ENCODE measurements at places on chromosomes 7 and 10.

DNA sequence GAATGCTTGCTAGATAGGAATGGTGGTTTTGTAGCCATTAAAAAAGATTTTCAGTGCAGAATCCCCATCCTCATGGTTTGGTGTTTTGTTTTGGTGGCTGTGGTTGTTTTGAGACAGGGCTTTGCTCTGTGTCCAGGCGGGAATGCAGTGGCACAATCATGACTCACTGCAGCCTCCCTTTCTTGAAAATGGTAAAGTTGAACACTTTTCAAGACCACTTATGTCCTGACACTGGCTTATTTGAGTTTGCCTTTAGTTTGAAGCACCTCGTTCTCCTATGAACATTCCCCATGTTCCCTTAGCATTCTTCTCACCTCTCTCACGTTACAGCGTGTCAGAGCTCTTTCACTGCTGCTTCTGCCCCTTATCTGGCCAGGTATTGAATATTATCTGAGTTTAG is 140.1 kb downstream of the LRRC4 start:
- DNase-seq: no peak

GRCh38 chr7:5699467-5700384 is 81.7 kb downstream of the RNF216 start:
- DNase-seq: peak; percentile 79

DNA sequence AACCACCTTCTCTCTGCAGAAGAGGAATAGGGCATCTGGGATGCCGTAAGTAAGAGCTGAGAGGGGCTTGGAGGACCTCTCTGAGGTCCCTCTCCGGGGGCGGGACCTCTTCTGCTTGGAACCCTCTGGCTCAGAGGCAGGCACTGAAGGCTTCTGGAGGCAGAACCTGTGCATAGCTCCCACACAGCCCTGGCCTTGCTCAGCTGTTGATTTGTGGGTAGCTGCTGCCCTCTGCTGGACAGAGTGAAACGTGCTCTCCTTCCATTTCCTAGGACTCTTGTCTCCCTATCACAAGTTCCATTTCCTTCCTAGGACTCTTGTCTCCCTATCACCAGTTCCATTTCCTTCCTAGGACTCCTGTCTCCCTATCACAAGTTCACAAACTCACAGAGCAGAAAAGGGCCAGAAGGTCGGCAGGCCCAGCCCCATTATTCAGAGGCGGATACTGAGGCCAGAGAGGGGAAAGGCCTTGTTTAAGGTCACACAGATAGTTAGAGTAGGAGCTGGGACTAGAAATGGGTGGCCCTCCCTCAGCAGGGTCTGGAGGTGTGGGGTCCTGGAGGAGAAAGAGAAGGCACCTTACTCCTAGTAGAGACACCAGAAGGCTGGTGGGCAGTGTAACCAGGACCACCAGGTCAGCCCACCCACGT is 30.3 kb upstream of the GARS1 start:
- peak; percentile 86 for DNase-seq

DNA sequence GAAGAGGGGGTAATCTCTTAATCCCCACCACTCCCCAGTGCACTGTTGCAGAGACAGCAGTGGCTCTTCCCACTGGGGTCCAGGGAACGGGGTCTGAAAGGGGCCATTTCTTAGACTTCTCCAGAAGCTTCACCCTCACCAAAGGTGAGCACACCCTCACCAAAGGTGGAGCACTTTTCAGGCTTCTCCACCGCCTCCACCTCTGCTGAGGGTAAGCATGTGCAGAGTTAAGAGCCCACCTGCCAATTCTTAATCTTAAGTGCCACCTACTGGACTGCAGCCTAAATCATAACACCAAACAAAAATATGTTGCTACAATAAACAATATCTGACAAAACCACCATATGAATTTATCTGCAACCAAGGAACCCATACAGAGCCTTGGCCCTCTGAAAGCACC is 27.0 kb downstream of the SNX13 start:
- no peak for DNase-seq

GRCh38 chr7:155741082-155741481 is 71.2 kb downstream of the SHH start:
- no peak for DNase-seq

DNA sequence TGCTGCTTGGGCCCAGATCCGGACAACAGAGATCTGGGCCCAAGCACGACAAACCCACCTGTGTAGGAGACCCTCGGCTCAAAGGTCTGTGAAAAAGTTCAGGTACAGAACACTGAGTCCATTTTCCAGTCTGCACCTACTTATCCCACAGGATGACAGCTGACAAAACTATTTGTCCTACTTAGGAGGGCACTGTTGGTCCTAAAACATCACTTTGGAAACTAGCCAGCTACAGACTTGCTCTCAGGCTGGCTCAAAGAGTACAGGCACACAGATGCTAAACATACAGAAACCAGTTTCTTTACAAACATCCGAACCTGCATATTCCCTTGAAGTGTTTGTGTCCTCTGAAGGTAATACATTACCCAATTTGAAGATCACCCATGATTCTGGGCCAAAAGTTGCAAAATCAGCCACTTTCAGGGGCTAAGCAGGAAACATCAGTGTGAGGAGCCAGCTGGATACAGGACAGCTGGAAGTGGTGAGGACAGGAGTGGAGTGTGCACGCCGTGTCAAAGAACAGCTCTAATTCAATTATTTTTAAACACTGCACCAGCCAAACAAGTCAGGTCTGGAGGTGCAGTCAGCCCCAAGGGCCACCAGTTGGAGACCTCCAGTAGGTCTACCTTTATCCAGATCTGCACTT is 88.5 kb downstream of the NOC3L start:
- no peak for DNase-seq

DNA sequence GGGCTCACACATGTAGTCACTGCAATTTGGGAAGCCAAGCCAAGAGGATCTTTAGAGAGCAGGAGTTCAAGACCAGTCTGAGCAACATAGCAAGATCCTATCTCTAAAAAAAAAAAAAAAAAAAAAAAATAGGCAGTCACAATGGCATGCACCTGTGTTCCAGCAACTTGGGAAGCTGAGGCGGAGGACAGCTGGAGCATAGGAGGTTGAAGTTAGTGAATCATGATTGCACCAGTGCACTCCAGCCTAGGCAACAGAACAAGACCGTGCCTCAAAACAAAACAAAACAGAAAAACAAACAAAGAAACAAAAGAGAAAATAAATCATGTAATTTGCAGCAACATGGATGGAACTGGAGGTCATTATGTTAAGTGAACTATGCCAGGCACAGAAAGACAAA is 33.6 kb upstream of the BICC1 start:
- no peak for DNase-seq

GRCh38 chr7:94350734-94351133 is 44.0 kb upstream of the COL1A2 start:
- no peak for DNase-seq

GRCh38 chr10:110775020-110775375 is 96.7 kb upstream of the PDCD4 start:
- DNase-seq: no peak

DNA sequence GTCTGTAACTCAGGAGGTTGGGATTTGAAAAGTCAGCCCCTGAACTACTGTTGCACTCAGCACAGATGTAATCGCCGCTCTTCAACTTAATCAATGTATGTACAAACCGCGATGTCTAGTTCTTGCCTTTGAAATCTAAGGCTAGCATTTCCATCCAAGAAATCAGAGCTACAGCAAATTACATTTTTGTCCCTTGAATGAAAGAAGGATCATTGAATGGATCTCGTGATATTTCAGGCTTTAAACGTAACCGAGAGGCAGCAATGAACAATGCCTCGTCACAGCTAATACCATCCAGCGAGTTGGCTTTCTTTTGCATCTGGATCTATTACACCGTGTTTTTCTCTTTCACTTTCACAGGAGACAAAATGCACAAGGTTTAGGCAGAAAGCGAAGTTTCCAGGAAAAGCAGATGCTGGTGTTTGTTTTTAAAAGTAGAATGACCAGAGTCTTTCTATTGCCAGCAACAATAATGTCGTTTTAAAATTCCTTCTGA is 5.5 kb downstream of the SKIDA1 start:
- no peak for DNase-seq

DNA sequence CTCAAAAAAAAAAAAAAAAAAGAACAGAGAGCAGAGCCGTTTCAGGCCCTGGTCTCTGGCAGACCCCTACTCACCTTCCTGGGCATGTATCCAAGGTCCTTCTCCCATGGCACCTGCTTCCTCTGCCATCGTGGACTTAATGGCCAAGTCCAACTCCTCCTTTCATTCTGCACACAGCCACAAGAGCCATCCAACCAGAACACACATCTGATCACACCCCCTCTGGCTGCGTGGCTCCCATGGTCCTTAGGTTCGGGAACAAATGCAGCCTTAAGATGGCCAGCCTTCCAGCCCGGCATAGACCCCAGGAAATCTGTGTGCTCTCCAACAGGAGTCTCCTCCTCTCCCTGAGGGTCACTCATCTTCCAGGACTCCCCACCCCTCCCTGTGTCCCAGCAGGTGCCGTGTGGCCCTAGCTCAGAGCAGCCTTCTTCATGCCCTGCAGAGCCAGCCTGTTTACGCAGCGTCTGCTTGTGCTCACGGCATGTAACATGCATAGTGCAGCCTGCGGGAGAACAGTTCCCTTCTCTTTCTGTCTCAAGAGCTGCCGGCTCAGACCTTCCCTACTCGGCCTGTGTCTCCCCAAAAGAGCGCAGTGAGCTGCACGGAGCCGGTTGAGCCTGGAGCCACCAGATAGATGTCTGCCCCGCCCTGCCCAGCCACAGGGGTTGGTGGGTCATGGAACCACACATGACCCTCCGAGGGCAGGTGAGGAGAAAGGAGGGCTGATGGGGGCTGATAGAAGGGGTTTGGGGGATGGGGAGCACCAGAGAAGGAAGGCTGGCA is 157.3 kb downstream of the NRF1 start:
- DNase-seq: no peak

DNA sequence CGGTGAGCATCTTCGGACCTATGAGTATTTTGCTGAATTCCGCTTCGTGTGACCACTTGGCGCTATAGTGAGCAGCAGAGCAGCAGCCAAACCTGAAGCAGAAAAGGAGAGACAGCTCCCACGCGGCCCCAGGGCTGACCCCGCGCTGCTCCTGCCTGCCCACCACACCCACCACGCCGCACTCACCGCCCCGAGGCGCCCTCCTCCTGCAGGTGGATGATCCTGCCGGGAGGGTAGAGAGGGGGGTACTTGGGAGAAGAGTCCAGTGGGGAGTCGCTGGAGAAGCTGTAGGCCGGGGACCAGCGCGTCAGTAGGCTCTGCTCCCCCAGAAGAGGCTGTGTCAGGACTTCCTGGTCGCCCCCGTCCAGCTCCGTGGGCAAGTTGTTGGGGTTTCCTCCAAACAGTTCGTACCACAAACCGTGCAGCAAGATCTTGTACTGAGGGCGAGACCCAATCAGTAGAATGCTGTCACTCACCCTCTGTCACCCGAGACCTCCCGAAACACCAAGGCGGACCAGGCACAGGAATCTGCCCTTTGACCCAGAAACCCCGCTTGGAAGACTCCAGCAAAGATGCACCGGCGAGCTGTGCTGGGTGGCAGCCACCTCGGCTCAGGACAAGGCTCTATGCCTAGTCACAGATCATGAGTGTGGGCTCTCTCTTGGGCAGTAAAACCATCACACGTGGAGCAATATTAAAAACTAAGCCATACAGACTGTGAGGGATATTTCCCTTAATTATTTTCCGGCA is 37.6 kb downstream of the DAGLB start:
- no peak for DNase-seq

GRCh38 chr7:17706275-17706674 is 234.0 kb downstream of the SNX13 start:
- no peak for DNase-seq

- DNase-seq: no peak
Measured at GRCh38 chr10:3442451-3442990, 269.9 kb upstream of the PITRM1 start.

- DNase-seq: no peak
Measured at GRCh38 chr10:13776861-13777311, 190.1 kb downstream of the PRPF18 start.

GRCh38 chr7:12389089-12389700 is 14.5 kb downstream of the VWDE start:
- DNase-seq: peak; percentile 22

DNA sequence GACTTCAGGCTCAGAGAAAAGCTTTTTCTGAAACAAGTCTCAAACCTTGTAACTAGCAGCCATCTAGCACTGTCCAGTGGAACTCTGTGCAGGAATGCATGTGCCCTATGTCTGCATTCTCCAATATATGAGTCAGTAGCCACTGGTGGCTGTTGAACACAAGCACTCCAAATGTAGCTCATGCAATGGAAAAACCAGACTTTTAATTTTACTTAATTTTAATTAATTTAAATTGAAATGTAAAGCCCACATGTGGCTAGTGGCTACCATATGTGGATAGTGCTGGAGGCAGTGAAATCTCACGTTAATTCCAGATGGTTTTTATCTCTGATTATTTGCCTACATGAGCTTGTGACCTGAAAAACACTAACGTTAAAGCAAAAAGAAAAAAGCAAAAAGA is 225.1 kb downstream of the GATA3 start:
- DNase-seq: no peak

DNA sequence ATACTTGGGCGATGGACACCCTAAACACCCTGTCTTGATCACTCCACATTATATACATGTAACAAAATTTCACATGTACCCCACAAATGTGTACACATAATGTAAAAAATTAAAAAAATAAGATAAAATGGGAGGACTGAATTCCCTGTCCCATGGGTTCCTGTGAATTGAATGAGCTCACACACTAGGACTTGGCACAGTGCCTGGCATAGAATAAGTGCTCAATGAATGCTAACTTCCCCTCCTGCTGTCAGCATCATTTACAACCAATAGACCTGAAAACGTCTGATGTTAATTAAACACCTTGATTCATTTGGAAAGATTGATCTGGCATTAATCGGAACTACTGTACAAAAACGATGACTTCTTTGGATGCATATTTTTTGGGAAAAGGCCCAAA is 117.3 kb upstream of the ZNF438 start:
- DNase-seq: no peak

DNA sequence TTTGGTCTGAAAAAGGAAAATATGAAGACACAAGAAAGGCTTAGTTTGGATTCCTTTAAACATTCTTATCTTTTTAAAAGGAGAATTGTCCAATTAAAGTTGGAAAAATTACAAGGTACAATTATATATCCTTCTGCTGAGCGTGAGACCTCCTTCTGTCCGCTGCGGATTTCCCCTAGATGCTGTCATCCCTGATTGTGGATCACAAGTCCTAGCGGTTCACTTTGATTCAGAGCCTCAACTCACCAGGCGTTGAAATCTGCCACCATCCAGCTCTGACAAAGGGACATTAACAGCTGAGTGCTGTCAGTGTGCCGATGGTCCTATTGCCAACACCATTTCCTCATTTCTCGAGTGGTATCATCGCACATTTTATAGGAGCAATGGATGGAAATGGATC is 73.1 kb upstream of the PTER start:
- DNase-seq: no peak

DNA sequence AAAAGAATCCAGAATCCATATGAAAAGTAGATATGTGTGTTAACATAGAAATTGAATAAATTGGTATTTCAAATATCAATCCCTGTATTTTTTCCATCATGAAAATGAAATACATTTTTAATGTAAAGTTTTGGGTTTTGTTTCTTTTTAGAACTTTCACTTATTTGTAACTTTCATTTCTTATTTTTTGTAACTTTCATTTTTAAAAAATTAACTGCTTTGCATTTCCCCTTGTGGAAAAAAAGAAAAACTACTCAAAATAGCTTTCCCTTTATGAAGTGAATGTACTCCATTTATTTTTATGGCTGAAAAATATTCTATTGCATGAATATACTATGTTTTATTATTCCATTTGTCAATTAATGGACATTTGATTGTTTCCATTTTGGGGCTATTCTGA is 75.6 kb upstream of the SMNDC1 start:
- DNase-seq: no peak

Data from activated T-cell treated with anti-CD3 and anti-CD28 coated beads, Interleukin-2, amount 50 U/mL, for 48 hours (primary cell).